ENCODE measurements at places on chromosomes 3 and 15.

DNA sequence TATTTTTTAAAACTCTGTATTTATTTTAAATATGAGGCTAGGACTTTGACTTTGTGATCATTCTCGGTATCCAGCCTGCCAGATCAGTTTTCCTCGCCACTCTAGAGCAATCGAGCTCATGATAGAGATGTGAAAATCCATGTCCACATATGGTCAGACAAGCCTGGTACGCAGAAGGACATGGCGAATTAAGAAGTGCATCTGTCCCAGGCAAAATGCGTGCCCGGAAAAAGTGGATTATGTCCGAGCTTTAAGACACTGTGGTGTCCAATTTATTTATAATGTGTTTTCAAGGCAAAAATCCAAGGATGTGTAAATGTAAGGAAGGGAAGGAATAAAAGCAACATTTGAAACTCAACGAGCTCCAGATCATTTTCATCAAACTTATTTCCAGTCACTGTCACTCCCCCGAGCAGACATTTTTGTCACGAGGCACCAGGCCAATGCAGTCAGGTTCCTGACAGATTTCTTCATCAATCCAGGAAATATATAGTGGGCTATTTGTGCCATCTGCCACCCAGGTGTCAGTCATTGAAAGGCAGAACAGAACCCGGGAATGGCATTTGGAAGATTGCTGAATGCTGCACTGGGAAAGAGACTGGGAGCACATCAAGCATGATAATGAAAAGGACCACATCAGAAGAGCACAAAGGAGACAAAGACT lies 825.7 kb downstream of the SQOR start:
- DNase-seq, result no peak

DNA sequence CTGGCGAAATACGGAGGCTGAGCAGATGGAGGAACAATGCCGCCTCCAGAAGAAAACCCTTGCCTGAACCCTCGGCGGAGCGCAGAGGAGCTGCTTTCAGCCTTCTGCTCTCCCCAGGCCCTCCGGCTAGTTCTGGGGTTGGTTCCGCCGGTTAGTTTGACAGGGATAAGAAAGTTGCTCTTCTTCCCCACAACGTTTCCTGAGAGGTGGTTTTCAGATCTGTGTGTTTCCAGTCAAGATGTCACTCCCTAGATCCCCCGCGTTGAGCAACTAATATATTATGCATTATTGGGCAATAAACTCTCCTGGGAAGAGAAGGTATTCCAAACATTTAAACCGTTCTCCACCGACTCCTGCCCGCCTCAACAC lies 551 bp downstream of the NLGN1 start:
- no peak for DNase-seq

GRCh38 chr15:75182187-75183131 lies 19.2 kb upstream of the C15orf39 start:
- no peak for DNase-seq

DNA sequence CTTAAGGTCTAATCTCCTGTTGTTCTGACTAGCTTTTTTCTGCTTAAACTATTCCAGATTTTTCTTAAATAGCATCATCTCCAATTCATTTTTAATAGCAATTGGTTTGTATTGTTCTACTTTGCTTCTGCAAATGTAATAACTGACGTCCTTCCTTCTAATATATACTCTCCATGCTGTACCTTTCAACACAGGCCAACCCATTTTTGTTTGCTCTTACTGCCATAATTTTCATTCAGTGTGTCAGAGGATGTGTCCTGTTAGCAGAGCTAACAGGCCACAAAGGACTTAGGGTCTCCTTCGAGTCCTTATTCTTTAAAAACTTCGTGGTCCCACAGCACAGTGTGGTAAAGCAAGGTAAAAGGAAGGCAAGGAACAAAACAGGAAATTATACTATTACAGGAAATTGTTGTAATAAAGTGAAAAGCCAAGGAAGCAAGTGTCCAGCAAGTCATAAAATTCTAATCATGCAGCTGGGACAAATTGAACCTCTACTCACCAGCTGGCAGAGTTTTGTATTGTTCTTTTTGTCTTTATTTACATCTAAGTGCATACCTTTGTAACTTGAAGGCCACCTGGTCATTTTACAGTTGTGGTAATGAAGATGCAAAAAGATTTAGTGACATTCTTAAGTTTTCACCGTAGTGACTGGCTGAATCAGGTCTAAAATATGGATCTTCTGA lies 64.9 kb upstream of the ZBTB20 start:
- no peak for DNase-seq

- no peak for DNase-seq
Measured at GRCh38 chr15:101535170-101535902, 45.8 kb upstream of the PCSK6 start.

DNA sequence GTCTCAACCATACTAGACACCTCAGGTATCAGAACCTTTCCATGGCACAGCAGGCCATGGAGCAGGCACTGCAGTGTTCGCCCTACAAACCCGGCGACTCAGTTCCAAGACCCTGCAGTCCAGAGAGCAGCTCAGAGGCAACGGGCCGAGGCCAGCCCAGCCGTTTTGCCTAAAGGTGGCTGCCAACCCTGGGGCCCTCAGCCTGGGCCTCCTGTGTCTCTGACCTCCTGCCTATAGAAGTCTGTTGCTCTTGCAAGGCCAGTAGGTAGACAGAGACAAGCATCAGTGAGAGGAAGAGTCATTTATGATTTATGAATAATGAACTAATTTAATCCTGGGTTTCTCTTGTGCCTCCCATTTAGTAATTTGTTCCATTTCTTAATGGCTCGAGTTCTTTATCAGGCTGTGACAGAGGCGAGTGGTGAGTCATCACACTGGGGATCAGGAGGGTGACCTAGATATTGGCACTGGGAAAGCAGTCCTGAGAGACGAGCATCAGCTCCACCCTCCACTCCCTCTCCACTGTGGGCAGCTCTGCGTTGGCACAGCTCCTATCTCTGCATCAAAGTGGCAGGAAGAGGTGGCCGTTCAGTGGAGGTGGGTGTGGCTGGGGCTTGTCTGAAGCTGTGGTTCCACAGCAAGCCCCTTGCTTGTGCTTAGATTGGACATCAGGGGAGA lies 79.8 kb downstream of the ABHD5 start:
- DNase-seq, result no peak

GRCh38 chr15:74858369-74858740 lies 14.8 kb downstream of the SCAMP2 start:
- DNase-seq, result no peak

DNA sequence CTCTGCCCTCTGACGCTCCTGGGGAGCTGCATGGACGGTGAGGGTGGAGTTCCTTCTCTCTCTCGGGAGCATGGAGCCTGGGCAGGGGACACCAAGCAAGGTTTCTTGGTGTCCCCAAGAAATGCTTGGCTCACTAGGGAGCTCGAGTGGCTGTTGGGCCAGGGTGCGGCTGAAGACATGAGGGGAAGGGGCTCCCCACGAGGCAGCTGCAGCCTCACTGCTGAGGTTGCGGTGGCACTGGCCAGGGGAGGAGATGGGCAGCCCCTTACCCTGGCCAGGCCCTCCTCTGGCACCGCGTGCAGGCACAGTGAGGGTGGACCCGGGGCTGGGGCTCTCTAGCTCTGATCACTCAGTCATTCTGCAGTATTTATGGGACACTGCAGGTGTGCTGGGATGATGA lies 43.5 kb upstream of the SLC41A3 start:
- DNase-seq, result no peak

DNA sequence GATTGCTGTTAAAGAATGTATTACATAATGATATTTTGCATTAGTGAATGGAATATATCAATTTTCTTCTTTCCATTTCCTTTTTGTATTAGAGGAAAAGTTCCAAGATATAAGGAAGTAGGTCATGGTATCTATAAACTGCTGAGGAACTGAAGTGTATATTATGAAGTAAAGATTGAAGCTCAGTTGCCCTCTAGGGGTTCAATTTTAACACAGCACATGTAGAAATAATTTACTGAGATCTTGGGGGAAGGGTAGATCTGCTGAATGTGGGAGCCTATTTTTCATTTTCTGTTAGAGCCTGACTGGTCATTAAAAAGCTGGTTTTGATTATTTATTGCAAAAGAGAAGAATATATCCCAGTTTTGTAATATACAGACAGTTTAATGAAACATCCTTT lies 45.2 kb downstream of the CMC1 start:
- DNase-seq, result no peak

- no peak for DNase-seq
Measured at GRCh38 chr3:161310649-161311423, 60.5 kb downstream of the SPTSSB start.

- DNase-seq, result no peak
Measured at GRCh38 chr3:100261485-100261903, 702 bp downstream of the TBC1D23 start.

DNA sequence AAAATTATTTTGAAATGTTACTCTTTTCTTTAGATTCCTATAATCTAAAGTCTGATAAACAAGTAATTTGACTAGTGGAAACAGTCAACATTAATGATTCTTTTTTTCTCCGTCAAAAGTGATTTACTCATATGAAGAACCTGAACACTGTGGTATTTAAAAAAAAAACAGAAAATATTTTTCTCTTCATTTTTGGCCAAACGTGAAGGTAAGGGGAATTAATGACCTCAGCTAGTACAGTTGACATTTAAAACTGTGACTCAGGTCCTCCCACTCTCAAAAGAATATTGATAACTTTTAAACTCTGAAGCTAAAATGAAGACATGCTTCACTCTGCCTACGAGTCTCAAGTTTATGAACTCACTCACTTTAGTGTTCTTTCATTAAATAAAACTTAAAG lies 34.5 kb downstream of the TIGIT start:
- no peak for DNase-seq

DNA sequence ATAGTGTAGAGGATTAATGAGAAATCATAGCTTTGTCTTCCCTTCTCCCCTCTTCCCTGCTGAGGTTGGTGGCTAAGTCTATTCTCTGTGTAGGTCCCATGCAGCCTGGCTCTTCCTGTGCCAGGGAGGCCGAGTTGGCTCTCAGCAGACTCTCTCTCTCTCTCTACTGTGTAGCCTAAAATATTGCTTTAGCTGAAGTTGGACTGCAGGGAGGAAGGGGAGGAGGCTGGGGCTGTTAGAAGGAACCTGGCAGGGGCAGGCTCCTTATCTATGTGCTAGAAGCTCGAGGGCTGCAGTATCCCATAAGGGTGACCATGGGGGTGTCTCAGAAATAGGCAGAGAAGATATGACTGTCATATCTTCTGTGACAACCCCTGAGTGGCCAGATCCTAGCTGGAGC lies 160.8 kb downstream of the EPHB1 start:
- DNase-seq, result no peak

- DNase-seq, result no peak
Measured at GRCh38 chr3:184308744-184309143, 5.7 kb upstream of the EIF4G1 start.

GRCh38 chr3:194387276-194387675 lies 11.8 kb downstream of the GP5 start:
- DNase-seq, result no peak

DNA sequence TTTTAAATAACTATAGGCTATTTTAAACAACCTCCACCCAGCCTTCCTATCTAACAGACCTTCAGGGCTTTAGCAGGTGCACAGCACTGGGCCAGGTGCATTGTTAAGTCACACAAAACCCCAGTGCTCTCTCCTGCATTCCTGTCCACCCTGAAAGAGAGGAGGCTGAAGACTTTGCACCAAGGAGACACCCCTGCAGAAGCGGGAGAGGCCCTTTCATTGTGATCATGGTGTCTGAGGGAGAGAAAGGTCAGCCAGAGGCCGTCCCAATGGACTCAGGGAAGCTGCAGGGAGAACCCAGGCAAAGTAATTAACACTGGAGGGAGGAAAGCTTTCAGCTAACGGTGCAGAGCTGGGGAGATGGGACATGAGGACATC lies 5.2 kb downstream of the LRIG1 start:
- DNase-seq, result no peak

DNA sequence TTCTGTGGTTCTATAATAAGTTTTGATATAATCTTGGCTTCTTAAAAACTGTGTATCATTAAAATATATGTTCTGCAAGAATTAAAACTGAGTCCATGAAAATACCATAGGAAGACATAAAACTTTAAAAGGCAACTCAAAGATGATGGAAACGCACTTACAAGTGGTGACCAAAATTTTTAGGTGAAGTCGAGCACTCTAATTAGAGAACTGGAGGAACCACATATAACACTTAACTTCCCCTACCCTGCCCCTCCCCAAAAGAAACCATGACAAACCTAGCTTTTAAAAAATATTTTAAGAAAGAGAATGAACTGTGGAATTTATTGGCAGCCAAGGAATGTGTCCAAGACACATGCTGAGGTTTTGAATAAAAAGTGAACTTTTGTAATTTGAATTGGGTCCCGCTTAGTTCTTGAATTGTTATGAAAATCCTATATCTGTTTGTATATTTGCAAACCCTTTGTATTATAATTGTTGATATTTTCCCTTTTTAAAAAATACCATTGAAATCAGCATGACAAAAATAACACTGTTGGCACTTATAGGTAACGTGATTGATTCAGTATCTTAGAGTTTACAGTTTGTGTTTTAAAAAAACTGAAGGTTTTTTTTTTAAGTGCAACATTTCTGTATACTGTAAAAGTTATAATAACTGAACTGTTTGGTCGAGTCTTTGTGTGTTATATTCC lies 7.7 kb downstream of the NR2F2 start:
- no peak for DNase-seq

GRCh38 chr3:182412066-182412465 lies 381.2 kb upstream of the ATP11B start:
- DNase-seq, result no peak

- DNase-seq, result no peak
Measured at GRCh38 chr3:129834580-129834979, 58.9 kb downstream of the TMCC1 start.

DNA sequence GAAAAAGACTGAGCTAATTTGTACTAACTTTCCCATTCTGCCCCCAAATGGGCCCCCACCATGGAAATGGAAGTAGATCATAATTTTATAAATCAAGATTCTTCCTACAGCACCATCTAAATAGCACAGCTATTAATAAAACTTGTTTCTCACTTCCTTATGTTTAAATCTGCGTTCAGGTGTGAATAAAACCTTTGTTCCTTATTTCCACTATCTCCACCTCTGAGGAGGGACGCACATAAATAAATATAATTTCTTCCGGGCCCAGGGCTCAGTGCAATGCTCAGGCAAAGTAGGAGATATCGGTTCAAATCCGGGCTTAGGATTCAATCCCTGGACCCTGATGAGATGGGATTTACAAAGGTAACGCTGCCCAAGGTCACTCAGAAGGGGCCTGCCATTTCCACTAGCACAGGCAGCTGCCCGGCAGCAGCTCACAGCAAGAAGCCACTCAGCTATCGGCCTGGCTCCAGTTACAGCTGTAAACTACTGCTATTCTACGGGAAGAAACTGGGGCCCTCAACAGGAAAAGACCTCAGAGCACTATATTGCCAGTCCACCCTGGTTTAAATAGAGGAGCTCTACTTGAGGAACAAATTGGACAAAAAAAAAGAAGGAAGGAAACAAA lies 52.5 kb downstream of the FOXP1 start:
- DNase-seq, result no peak
